ENCODE measurements at places on chromosomes 12 and 14. TPM values are rescaled to one million over a fixed set of nuclear protein-coding genes. Genes with fewer than 3 reads are reported as not detected.

- peaks cover 6% of the 10 kb centered on the region for H3K4me1 ChIP-seq
- H3K27ac ChIP-seq, result no peak overlapping the region
- H3K27me3 ChIP-seq, result no peaks in the 10 kb centered on the region
- no peaks in the 10 kb centered on the region for H3K36me3 ChIP-seq
- peak; percentile 25 for DNase-seq
Observed at GRCh38 chr14:76780875-76781647, 19.8 kb downstream of the VASH1 start.

DNA sequence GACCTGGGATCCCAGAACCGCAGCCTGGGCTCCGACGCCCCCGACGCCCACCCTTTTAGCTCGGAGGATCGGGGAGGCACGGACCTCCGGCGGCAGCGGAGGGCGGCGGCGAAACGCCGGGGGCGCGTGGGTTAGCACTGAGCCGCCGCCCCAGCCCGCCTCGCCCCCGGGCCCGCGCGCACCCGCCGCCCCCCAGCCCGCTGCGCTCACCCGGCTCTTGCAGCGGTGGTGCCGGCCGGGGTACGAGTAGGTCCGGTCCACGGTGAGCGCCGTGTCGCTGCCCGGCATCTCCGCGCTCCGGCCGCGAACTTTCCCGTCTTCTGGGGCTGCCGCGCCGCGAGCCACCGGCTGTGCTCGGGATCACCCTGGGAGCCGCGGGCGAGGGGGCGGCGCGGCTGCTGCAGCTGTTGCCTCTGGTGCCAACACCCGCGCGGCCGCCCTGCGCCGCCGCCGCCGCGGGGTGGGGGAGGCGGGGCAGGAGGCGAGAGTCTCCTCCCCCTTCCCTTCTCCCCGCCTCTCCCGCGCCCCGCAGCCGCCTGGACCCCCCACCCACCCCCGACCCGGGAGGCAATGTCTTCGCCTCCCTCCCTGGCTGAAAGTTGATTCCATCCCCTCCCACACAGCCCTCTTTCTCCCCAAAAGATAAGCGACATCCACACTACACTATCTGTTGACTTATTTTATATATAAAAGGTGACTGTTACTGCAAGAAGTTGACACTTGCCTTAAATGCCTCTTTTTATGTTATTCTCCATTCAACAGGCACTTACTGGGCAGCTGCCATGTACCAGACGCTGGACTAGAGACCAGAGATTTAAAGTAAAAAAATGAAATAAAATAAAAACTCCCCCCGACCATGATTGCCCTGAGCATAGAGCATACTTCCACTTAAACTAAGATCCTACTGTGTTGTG, at the start of gene TMCC3:
TMCC3 (minus strand) TSS at position 415 of the 914 bp plus-strand sequence; CDS start at position 288, 127 bp downstream.
- no peak within 1 kb of the TSS for H3K27ac ChIP-seq
- peak within 1 kb of the TSS; percentile 44 for H3K4me3 ChIP-seq
- peaks cover 5% of the 10 kb centered on the region for H3K27me3 ChIP-seq
- peak; percentile 45 for DNase-seq

GRCh38 chr12:75747572-75748021, 236.2 kb upstream of the KRR1 start:
- peak; percentile 86 for DNase-seq
- peak overlapping the region; percentile 69 for H3K27ac ChIP-seq
- peaks cover 8% of the 10 kb centered on the region for H3K4me1 ChIP-seq
- no peaks in the 10 kb centered on the region for H3K27me3 ChIP-seq

- no peak for DNase-seq
- H3K4me1 ChIP-seq, result no peaks in the 10 kb centered on the region
- no peak overlapping the region for H3K27ac ChIP-seq
- H3K27me3 ChIP-seq, result no peaks in the 10 kb centered on the region
- H3K36me3 ChIP-seq, result no peaks in the 10 kb centered on the region
Observed at GRCh38 chr14:33430414-33431035, 491.8 kb downstream of the NPAS3 start.

DNA sequence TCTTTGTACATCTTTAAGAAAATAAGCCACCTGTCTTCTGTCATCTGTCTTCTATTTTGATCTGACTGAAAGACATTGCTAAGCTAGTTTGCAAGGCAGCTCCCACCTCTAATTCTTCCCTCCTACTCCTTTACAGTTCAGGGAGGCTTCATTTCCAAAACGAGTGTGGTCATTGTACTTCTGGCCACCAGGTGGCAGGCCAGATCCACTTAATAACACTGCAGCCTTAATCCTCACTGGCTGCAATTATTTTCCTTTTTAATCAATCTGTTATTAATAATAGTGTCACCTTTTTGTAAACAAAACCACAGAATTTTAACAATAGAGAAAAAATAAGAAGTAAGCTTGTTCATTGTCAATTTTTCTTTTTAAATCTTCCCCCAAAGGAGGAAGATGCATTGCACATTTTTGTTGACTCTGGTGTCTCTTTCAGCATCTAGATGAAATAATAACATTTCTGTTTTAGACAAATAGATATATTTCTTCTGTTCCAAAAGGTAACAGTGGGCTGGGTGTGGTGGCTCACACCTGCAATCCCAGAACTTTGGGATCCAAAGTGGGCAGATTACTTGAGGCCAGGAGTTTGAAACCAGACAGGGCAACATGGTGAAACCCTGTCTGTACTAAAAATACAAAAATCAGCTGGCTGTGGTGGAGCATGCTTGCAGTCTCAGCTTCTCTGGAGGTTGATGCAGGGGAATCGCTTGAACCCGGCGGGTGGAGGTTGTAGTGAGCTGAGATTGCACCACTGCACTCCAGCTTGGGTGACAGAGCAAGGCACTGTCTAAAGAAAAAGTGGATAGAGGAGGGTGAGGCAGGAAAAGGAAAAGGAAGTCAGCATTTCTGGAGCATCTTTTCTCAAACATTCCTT, 23.3 kb downstream of the GABARAPL1 start:
- H3K36me3 ChIP-seq, result no peaks in the 10 kb centered on the region
- no peaks in the 10 kb centered on the region for H3K27me3 ChIP-seq
- DNase-seq, result peak; percentile 25
- no peaks in the 10 kb centered on the region for H3K4me1 ChIP-seq

DNA sequence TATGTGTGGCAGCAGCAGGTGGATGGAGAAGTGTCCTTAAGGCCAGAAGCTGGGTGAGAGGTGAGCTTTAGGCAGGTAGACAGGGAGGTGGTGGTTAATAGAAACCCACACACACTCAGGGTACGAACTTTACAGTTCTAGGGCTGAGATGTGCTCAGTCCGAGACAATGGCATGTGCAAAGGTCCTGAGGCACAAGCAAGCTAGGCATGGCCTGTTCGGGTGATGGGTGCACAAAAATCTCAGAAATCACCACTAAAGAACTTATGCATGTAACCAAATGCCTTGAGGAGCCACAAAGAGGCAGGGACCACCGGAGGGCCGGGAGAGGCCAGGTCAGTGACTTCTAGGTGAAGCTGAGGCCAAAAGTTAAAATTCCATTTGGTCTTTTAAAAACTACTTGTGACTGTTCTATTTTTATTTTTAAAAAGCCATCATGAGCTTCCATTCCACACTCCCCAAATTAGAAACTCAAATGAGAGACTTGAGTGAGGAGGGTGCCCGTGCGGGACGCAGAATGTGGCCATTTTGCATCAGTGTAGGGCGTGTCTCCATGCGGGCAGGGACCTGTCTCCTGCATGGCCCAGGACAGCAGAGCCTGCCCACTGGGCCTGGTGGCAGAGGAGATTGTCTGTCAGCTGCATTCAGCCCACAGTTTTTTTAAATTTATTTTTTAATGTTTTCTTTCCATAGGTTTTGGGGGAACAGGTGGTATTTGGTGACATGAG, 4.0 kb downstream of the RFLNA start:
- no peak overlapping the region for H3K27ac ChIP-seq

DNA sequence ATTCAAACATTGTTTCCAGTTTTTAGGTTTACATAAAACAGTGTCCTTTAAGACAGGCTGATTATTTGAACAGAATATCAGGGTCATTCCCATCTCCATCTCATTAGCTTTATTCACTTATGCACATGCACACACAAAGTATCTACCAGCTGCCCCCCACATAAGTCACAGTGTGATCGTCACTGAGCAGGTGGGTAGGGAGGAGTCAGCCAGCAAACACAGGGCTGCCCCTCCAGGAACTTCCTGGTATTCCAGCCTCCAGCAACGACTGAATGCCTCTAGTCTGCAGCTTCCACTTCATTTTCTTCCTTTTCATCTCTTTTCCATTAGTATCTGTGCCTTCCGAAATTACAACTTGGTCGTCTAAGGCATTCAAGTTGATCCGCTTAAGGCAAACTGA, 48.8 kb upstream of the FOXN3 start:
- H3K36me3 ChIP-seq, result no peaks in the 10 kb centered on the region
- H3K4me1 ChIP-seq, result no peaks in the 10 kb centered on the region
- H3K4me3 ChIP-seq, result no peak overlapping the region
- H3K27me3 ChIP-seq, result no peaks in the 10 kb centered on the region
- no peak for DNase-seq

DNA sequence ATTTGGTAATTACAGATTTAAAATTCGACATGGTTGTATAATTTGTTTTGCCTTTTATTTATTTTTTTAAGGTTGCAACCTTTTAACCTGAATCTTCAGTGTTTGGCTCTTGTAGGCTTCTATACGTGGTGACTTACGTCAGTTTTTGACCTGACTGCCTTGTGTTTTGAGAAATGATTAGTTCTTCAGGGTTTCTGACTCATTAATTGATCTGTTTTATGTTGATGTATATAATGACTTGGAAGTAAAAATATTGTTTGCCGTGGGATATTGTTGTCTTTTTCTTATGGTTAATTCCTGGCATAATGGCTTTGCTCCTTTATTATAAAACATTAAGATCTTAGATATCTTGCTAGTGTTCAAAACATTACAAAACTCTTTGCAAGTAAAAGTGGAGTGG, 2.5 kb downstream of the RASSF8 start:
- H3K4me3 ChIP-seq, result no peak overlapping the region
- no peak overlapping the region for H3K27ac ChIP-seq
- no peaks in the 10 kb centered on the region for H3K36me3 ChIP-seq
- no peaks in the 10 kb centered on the region for H3K27me3 ChIP-seq
- DNase-seq, result no peak
- peaks cover 9% of the 10 kb centered on the region for H3K4me1 ChIP-seq

DNA sequence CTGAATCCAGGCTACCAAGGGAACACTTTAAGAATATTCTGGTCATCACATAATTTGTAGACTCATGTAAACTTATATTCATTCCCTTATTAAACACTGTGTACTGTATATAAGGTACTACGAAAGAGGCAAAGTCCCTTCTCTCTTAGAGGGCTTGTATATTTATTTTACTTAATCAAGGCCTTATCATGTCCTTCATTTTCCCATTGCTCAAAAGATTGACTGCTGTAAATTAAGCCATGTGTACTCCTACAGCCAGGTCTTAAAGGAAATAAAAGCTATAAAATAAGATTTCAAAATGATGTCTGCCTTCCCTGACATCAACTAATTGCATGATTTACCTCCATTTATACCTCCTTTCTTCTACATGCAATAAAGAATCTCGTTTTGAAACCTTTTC, 5.0 kb downstream of the DENND5B start:
- H3K27me3 ChIP-seq, result no peaks in the 10 kb centered on the region
- H3K4me3 ChIP-seq, result no peak overlapping the region
- H3K27ac ChIP-seq, result no peak overlapping the region
- no peaks in the 10 kb centered on the region for H3K36me3 ChIP-seq
- DNase-seq, result no peak
- peaks cover 3% of the 10 kb centered on the region for H3K4me1 ChIP-seq

GRCh38 chr12:89247967-89248366, 104.3 kb downstream of the DUSP6 start:
- peaks cover 6% of the 10 kb centered on the region for H3K4me1 ChIP-seq
- H3K27me3 ChIP-seq, result no peaks in the 10 kb centered on the region
- H3K4me3 ChIP-seq, result no peak overlapping the region

- DNase-seq, result peak; percentile 59
- H3K36me3 ChIP-seq, result no peaks in the 10 kb centered on the region
- H3K27me3 ChIP-seq, result no peaks in the 10 kb centered on the region
- no peak overlapping the region for H3K27ac ChIP-seq
Observed at GRCh38 chr14:50010752-50011151, 105.6 kb downstream of the VCPKMT start.

DNA sequence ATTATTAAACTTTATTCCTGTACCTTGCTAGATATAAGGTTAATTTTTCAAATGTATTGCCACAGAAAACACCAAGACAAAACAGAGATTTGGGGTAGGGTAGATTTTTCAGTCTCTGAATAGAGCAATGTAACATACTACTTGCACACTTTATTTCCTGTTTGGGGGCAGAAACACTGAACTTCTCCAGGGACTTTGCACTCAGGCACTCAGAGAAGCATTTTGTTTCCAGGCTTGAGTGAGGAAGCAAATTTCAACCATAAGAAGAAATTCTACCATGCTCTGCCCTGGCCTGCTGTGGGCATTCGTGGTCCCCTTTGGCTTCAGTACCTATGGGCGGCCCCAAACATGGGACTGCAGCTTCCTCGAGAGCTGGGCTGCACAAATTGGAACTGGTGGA, 399.1 kb downstream of the DAD1 start:
- DNase-seq, result no peak
- H3K36me3 ChIP-seq, result no peaks in the 10 kb centered on the region
- no peaks in the 10 kb centered on the region for H3K27me3 ChIP-seq
- H3K27ac ChIP-seq, result peak overlapping the region; percentile 39

GRCh38 chr14:22387776-22388241, 201.2 kb downstream of the DAD1 start:
- H3K27ac ChIP-seq, result no peak overlapping the region
- H3K36me3 ChIP-seq, result no peaks in the 10 kb centered on the region
- peak; percentile 46 for DNase-seq
- peaks cover 9% of the 10 kb centered on the region for H3K27me3 ChIP-seq
- no peak overlapping the region for H3K4me3 ChIP-seq
- H3K4me1 ChIP-seq, result no peaks in the 10 kb centered on the region

DNA sequence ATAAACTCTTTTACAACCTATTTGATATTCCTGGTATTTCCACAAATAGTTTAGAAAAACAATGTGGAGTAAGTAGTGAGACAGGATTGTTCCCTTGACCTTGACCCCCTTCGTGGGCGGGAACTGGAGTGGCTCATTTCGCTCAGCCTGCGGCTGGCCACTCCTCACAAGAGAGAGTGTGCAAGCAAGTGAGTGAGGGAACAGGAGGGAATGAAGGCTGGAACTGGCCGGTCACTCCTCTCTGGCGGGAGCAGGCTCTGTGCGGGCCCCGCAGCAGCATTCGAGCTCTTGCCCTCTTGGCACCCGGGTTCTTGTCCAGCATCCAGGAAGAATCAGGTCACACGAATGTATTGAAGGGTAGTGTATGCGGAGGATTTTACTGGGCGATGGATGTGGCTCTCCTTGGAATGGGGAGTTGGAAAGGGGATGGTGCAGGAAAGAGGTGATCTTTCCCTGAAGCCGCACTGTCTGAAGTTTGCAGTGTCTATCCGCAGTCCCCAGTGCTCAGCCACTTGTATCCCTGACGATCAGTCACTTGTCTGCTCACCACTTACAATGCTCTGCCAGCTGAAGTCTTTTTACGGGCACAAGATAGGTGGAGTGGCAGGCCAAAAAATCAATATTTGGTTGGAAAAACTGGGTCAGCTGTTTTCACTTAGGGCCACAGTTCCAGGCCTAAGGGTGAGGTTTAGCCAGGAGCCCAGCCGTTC, 28.0 kb upstream of the TXNRD1 start:
- H3K36me3 ChIP-seq, result no peaks in the 10 kb centered on the region
- DNase-seq, result no peak
- no peaks in the 10 kb centered on the region for H3K27me3 ChIP-seq
- H3K4me1 ChIP-seq, result no peaks in the 10 kb centered on the region

The MYH6 gene
- not detected for total RNA-seq

The DNAJC22 gene
- total RNA-seq, result 4.6 TPM

The WNT1 gene
- not detected for total RNA-seq

The SLC7A7 gene
- 6.3 TPM for total RNA-seq

The TNFRSF1A gene
- 157 TPM for total RNA-seq

The ALDH2 gene
- 53.7 TPM for total RNA-seq

The SERPINA10 gene
- total RNA-seq, result not detected

The TAS2R7 gene
- total RNA-seq, result not detected

Data from fibroblast of lung (primary cell).